ENCODE measurements at places on chromosomes 11 and 22. TPM values are rescaled to one million over a fixed set of nuclear protein-coding genes. Genes with fewer than 3 reads are reported as not detected.
A peak's percentile ranks its signal among the peaks of the same experiment; 100 is the strongest.

PGA5 gene
- total RNA-seq, result 1.2 TPM

DNA sequence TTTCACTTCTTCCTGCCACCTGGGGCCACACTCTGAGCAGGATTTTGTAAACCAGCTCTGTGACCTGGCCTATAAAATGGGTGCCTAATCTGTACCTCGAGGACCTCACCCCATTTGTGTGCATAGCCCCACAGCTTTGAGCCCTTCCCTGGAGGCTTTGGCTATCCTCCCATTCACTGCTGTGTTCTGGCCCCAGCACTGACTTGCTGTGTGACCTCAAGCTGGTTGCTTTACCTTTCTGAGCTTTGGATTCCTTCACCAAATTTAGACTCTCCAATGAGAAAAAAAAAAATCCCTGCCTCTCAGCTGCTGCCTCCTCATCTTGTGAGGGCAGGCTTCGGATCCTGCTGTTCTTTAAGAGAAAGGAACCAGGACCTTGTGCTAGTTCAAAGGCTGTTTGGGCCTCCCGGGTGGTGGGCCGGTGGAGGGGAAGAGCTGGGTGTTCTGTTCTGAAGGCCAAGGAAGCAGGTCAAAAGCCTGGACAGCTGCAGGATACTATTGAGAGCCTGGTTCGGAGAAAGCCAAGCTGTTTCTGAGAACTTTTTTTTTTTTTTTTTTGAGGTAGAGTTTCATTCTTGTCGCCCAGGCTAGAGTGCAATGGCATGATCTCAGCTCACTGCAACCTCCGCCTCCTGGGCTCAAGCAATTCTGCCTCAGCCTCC lies 1.1 kb upstream of the PYGM start:
- no peak for DNase-seq
- H3K27me3 ChIP-seq, result peaks cover 8% of the 10 kb centered on the region
- H3K36me3 ChIP-seq, result peaks cover 35% of the 10 kb centered on the region
- no peak overlapping the region for H3K27ac ChIP-seq

DNA sequence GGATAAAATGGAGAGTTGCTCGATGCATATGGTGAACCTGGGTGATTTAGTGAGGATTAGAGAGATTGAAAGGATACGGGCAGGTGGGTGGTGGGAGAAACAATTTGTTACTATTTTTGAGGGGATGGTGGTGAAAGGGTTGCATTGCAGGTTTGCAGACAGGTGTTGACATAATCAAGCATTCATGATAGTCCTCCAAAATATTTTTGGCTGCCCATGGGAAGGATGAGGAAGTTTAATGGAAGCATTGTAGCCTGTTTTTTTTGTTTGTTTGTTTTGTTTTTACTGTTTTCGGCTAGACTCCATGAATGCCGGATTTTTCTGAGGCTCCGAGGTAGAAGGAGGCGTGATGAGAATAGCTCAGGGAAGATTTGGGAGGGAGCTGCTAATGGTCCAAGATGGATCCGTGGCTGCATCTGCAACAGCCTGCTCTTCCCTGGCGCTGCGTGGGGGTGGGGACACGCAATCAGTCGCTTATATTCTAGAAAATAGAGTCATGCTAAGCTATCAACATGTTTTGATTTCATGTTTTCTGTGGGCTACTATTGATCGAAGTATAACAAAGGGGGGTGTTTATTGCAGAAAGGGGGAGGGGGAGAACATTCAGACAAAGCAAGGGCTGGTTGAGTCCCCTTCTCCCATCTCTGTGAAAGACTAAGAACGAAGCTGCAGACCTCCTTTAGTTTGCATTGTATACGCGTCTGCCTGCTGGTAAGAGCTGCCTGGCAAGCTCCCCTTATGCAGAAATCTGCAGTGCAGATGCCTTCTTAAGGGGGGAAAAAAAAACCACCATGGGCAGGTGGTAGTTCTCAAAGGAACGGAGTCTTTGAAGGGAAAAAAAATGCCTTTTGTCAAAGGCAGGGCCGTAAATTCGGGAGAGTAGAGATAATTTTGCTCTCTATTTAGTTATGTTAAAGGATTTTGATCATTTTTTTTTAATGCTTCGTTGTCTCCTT lies 1.0 kb downstream of the RTN3 start:
- no peak for DNase-seq
- peak overlapping the region; percentile 96 for H3K4me3 ChIP-seq
- no peaks in the 10 kb centered on the region for H3K36me3 ChIP-seq
- H3K27me3 ChIP-seq, result peaks cover 6% of the 10 kb centered on the region

DNA sequence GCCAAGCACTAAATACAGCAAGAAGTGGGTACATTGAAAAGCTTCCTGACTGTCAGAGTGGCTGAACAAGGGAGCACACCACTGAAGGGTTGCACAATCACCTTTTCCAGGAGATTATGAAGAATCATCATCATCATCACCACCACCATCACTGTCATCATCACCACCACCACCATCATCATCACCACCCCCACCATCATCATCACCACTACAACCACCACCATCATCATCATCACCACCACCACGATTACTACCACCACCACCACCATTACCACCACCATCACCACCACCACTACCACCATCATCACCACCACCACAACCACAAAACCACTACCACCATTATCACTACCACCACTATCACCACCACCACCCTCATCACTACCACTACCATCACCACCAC lies 147.9 kb upstream of the TBCEL start:
- peak overlapping the region; percentile 27 for H3K4me3 ChIP-seq
- H3K36me3 ChIP-seq, result peaks cover 15% of the 10 kb centered on the region
- H3K27ac ChIP-seq, result no peak overlapping the region
- peaks cover 4% of the 10 kb centered on the region for H3K27me3 ChIP-seq
- DNase-seq, result no peak

CRYBB2 gene
- 1.9 TPM for total RNA-seq

FBLN1 gene
- 238 TPM for total RNA-seq

GRCh38 chr11:42552786-42553185 lies 759.0 kb upstream of the API5 start:
- H3K27me3 ChIP-seq, result no peaks in the 10 kb centered on the region
- H3K27ac ChIP-seq, result no peak overlapping the region
- DNase-seq, result no peak
- no peaks in the 10 kb centered on the region for H3K36me3 ChIP-seq
- H3K4me3 ChIP-seq, result no peak overlapping the region

DNA sequence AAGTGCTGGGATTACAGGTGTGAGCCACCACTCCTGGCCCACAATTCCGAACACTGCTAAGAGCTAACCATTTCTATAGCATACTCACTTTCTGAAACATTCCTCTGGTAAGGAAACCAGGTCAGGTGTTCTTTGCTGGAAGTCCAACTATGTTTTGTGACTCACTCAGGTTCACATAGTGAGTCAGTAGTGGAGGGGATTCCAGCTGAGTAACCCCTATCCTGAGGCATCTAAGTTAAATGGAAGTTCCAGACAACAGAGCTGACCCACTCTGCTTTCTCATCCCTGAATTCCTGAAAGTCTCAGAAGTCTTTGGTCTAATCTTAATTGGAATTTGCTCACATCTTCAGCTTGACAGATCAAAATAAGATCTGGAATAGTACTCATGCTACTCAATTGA lies 3.0 kb upstream of the CHRNA10 start:
- peaks cover 49% of the 10 kb centered on the region for H3K36me3 ChIP-seq
- H3K27me3 ChIP-seq, result peaks cover 3% of the 10 kb centered on the region
- H3K27ac ChIP-seq, result no peak overlapping the region
- no peak overlapping the region for H3K4me3 ChIP-seq

DNA sequence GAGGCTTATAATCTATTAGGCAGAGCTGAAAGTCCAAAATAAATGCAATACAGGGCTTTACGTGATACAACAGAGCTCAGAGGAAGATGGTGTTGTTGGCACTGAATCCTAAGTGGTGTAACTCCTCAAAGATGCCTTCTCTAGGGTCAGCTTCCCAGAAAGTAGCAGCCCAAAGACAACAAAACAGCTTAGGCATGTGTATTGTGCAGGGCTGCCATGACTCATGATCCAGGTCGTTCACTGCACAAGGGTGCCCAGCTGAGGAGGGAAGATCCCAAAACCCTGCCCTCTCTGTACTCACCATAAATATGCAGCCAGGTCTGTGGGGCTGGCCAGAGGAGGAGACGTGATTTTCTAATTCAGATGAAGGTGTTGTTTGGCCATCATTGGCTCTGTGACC lies 59.4 kb upstream of the NNMT start:
- H3K4me1 ChIP-seq, result peaks cover 4% of the 10 kb centered on the region
- H3K27ac ChIP-seq, result no peak overlapping the region
- no peak for DNase-seq

IGSF22 gene
- total RNA-seq, result 0.74 TPM

GRCh38 chr11:126489836-126490660 lies 134.6 kb downstream of the ST3GAL4 start:
- H3K4me1 ChIP-seq, result peaks cover 6% of the 10 kb centered on the region
- no peak overlapping the region for H3K27ac ChIP-seq
- no peak for DNase-seq
- H3K27me3 ChIP-seq, result peaks cover 10% of the 10 kb centered on the region
- H3K36me3 ChIP-seq, result no peaks in the 10 kb centered on the region

GRCh38 chr22:21067901-21068680 lies 22.3 kb downstream of the LRRC74B start:
- peaks cover 2% of the 10 kb centered on the region for H3K27me3 ChIP-seq
- DNase-seq, result no peak
- no peak overlapping the region for H3K4me3 ChIP-seq
- H3K27ac ChIP-seq, result no peak overlapping the region

DNA sequence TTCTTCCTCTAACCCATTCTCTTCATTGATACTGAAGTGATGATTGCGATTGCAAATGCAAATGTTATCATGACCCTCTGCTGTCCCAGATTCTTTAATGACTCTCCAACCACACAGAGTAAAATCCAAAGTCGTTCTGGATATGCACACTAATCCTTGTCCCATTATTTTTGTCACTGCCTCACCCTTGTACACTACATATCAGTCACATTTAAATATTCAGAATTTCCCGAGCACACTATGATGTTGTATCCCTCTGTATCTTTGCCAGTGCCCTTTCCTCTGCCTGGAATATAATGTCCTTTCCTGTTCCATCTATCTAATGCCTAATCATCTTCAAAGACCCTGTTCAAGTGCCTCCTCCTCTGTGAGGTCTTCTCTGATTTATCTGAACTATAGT lies 55.4 kb upstream of the MMP13 start:
- H3K36me3 ChIP-seq, result peaks cover 6% of the 10 kb centered on the region

DNA sequence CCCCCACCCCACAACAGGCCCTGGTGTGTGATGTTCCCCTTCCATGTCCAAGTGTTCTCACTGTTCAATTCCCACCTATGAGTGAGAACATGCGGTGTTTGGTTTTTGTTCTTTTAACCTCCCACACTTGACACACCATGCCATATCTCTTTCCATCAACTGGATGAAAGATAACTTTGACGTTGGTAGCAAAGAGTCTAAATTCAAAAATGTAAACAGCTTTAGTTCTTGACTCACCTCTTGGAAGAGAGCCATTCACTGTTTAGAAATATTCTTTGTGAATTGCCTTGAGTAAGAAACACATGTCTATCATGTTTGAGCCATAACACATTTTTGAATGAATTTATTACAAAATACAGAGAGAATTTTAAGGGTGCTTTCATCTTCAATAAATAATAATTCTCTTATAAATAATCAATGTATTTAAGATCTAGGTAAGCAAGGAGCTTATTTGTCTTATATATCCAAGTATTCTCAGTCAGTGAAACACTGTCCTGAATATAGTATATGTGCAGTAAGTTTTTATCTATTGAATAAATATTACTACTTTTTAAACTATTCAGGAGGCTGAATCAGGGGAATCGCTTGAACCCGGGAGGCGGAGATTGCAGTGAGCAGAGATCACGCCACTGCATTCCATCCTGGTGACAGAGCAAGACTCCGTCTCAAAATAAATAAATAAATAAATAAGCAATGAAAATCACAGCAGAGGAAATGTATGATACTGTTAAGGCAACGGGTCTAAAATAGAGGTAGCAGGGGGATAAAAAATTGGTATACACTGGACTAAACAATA lies 6.7 kb downstream of the CARD18 start:
- DNase-seq, result no peak
- H3K4me1 ChIP-seq, result no peaks in the 10 kb centered on the region
- H3K4me3 ChIP-seq, result no peak overlapping the region
- H3K27me3 ChIP-seq, result peaks cover 2% of the 10 kb centered on the region

OR8A1 gene
- total RNA-seq, result 0.46 TPM

DNA sequence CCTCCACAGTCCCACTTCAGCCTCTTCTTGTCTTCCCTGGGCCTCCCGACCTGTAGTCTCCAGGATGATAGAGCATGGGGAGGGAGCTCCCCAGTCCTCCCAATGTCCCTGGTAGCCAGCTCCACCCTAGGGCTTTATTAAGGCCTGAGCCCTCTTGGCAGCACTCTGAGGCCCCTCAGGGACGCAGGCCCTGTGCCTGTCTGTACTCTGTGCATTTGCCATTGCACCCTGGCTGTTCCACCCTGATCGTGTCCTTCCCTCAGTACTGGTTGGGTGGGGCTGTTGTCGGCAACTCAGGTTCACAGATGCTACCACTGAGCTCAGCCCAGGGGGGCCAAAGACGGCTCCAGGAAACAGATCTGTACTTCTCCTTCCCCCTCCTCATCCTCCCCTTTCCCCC lies 7.2 kb downstream of the SSTR3 start:
- H3K4me1 ChIP-seq, result no peaks in the 10 kb centered on the region
- H3K27ac ChIP-seq, result no peak overlapping the region
- H3K27me3 ChIP-seq, result peaks cover 5% of the 10 kb centered on the region
- H3K36me3 ChIP-seq, result no peaks in the 10 kb centered on the region
- no peak overlapping the region for H3K4me3 ChIP-seq

DNA sequence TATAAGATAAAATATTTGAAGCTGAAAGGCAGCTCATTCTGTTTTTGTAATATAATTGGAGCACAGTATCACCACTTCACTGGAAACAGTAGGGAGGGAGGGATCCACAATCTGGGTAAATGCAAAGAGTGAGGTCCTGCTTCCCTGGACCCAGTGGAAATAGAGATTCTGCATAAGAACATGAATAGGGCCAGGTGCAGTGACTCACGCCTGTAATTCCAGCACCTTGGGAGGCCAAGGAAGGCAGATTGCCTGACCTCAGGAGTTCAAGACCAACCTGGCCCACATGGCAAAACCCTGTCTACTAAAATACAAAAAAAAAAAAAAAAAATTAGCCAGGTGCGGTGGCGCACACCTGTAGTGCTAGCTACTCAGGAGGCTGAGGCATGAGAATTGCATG lies 143.7 kb downstream of the DBX1 start:
- H3K27ac ChIP-seq, result no peak overlapping the region
- no peak for DNase-seq
- H3K36me3 ChIP-seq, result no peaks in the 10 kb centered on the region
- H3K4me1 ChIP-seq, result peaks cover 16% of the 10 kb centered on the region

Measured in endothelial cell (in vitro differentiated cells).